ENCODE measurements at places on chromosomes 4 and X. TPM values are rescaled to one million over a fixed set of nuclear protein-coding genes. Genes with fewer than 3 reads are reported as not detected.

DNA sequence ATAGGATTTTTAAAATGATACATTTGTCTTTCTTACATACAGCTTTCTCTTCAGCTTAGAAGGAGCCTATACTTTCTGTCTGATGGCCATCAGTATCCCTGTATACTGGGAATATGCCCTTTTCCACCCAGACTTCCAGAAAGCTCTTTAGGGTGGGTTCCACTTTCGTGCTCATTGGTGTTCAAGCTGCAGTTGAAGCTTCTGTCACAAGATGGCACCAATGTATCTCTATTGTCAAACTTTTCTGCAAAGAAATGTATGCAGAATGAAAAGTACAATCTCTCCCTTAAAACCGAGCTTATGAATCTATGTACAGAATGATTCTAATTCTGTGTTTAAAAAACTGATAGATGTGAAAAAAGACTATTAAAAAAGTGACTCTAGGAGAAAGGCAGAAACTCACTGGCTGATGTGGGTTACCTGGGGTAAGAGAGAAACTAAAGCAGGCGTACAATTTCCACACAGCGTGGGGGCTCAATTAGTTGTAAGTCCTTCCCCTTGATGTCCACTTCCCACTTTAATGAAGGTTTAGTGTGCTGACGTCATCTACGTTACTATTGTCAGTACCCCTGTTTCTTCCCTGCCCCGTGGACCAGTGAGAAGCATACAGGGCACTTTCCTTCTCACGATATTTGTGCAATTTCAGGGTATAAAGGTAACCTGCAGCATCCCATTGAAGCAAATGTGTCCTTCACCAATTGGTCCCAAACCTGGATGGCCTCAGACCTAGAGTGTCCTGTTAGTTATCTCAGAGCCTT lies 57.3 kb upstream of the TCEAL2 start:
- DNase-seq, result peak; percentile 4

DNA sequence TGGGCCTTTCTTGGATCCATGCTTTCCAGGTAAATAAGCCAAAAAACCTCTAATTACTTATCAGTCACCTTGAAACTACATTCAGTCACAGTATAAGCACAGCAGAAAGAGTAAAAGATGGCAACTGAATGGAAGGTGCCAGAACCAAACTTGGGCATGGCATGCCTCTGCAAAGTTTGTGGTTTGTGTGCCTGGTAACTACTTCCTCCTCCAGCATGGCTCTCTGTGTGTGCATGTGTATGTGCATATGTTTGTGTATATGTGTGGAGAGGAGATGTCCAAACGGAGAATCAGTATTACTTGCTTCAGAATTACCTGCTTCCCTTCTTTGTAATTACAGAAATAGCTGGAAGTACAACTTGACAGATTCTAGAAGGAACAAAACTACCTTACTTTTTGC lies 67.5 kb downstream of the AGTR2 start:
- DNase-seq, result no peak

GRCh38 chr4:128572778-128573241 lies 236.7 kb upstream of the JADE1 start:
- no peak for DNase-seq

DNA sequence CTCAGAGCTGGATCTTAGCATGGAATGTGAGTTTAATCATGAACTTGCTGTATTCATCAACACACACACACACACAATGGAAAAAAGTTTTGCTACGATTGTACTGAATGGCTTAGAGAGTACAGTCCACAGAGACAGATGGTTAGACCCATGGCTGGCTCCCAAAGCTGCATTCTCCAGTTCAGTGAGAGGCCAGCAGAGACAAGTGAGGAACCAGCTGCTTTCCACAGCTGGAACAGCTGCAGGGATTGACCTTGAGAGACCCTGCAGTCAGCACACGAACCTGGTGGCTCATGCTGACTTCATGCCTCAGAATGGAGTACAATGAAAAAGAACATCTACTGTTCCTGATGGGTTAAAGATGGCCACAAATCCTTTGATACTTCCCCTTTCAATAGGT lies 94.5 kb downstream of the DHX15 start:
- no peak for DNase-seq

- no peak for DNase-seq
Measured at GRCh38 chr4:76681996-76682395, 215.9 kb downstream of the SOWAHB start.

Gene SOWAHD
- total RNA-seq, result 0.55 TPM

Gene ZCCHC12
- not detected for total RNA-seq

DNA sequence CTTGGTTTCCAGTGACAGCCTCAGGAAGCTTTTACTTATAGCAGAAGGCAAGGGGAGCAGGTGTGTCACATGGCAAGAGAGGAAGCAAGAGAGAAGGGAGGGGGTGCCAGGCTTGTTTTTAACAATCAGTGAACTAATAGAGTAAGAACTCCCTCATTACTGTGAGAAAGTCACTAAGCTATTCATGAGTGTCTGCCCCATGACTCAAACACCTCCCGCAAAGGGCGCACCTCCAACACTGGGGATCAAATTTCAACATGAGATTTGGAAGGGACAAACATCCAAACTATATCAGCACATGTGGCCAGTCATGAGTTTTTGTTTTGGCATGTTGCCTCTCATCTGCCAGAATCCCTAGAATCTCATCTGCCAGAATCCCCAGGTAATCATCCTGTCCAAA lies 183.5 kb upstream of the C1QTNF7 start:
- DNase-seq, result no peak

Gene CETN2
- 15.6 TPM for total RNA-seq

Gene SYNPO2
- total RNA-seq, result 0.15 TPM

DNA sequence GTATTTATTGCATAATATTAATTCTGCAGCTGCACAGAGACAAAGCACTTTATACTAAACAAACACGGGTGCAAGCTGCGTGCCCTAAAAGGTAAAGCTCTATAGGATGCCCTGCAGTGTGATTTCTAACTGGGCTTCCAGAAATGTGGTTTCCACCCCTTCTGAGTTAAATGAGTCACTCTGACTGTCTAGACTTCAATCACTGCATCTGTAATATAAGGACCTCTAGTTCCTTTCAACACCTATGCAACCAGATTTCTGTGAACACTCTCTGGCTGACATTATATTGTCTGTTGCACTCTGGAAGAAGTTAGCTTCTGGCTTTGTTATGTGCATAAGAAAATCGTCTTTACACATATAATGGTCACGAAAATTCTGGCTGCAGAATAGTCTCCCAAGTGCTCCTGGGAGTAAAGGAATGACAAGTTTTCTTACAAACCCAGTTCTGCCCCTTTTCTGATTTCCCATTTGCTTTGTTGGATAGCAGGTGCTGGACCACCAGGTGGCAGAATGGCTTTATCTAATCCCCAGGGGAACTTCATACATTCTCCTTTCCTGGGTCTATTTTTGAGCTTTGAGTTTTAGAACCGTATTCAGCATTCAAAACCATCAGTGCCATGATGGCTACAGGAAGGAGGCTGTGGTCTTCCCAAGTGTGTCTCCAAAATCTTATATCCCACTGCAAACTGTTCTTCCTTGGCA lies 842.2 kb downstream of the STIM2 start:
- DNase-seq, result peak; percentile 9

Gene DNAAF6
- total RNA-seq, result not detected

DNA sequence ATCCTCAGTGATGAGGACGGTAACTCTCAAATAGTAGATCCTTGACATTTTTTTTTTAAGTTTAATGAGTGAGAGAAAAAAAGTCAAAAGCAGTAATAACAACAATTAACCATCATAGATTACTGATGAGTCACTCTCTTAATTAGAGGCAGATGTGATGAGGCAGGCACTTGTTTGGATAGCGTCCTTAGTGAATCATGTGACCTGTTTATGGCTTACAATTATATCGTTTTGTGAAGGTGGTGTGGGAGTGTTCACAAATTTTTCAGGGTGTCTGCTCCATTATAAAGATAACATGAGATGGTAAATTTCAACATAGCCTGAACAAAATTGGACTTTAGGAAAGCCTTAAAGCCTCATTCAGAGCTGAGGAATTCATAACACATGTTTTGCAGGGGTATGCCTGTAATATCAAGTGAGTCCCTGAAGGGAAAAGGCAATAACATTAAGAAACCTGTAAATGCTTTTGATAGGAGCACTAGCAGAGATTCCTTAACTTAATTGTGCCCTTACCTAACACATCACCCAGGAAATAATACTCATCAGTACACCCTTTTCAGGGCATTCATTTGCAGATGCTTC lies 51.9 kb upstream of the XIAP start:
- DNase-seq, result no peak

GRCh38 chr4:165330666-165331065 lies 3.2 kb downstream of the MSMO1 start:
- no peak for DNase-seq

DNA sequence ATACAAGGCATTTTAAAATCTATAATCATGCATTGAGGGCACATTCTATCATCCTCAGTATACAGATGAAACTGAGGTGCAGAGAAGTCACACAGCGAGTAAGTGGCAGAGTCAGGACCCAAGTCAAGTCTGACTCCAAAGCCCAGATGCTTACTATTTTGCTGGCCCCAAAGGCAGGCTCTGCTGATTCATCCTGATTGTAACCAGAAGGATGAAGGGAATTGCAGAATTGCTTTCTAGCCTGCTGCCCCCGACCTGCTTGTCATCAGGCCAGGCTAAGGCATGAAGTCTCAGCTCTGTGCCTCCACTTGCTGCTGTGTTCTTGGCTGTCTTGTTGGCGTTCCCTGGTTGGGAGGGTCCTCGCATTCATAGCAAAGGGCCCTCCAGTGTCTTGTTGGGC lies 62.7 kb downstream of the SLC9A6 start:
- DNase-seq, result no peak

GRCh38 chr4:86615501-86615900 lies 21.4 kb downstream of the PTPN13 start:
- DNase-seq, result no peak

Gene DOK7
- 1.3 TPM for total RNA-seq

Gene RHOXF2
- total RNA-seq, result not detected

DNA sequence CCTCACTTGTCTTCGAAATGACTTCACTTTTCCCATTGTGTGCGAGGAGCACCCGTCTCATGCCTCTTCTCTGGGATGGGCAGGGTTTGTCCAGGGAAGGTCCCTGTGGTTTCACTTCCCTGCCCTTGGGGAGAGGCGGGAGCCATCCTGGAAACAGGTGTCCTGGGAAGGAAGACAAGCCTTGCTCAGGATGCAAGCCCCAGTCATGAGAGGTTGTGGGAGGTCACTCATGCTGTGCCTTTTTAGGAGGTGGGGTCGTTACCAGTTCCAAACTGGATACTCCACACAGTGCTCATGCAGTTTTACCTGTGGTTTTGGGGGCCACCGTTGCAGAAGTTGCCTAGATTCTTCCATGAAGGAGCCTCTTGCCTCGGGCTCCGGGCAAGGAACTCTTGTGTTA lies 3.8 kb downstream of the RGS12 start:
- DNase-seq, result no peak

Gene NAA11
- not detected for total RNA-seq

Gene ARHGAP6
- not detected for total RNA-seq

GRCh38 chr4:115883847-115884246 lies 770.4 kb upstream of the NDST4 start:
- no peak for DNase-seq

Gene IL21
- total RNA-seq, result not detected

- no peak for DNase-seq
Measured at GRCh38 chrX:106615041-106615440, 3.3 kb downstream of the RADX start.

DNA sequence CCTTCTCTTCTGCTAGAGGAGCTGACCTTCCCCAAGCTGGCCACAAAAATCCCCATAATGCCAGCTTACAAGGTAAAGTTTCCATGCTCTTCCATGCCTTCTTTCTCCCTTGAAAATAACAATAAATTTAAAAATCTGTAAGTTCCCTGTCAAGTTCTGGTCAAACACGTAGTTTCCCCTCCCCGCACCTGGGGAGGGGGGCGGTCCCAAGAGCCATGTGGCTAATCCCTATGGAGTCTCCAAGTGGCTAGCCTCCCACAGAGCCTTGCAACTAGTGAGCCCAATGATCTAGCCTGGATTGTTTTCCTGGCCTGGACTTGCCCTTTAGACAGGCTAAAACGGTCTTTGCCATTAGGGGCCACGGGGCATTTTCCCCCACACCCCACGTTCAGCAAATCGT lies 2.1 kb upstream of the NRK start:
- DNase-seq, result no peak

Gene PGAM4
- not detected for total RNA-seq

Gene RAI2
- not detected for total RNA-seq

Gene C4orf50
- total RNA-seq, result not detected

DNA sequence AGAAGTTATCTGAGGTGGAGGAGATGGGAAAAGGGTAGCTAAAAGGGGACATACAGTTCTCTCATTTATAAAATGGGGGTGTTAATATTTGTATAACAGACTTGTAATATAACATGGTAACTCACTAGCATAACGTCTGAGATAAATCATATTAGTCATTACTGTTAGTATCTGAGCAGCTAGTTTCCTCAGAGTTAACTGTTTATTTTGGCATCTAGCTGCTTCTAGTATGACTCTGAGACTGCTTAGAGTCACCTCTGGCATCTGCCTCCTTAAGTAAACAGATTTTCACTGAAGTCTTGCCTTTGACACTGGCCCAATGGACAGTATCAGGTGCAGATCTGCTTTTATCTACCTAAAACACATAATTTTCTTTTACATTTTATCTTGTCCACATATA lies 58.1 kb downstream of the SLC30A9 start:
- no peak for DNase-seq

Gene CXCL3
- total RNA-seq, result not detected

- DNase-seq, result no peak
Measured at GRCh38 chrX:2967998-2968909, 38.1 kb upstream of the ARSH start.

Gene CFP
- 4.2 TPM for total RNA-seq

GRCh38 chr4:173009129-173009823 lies 159.3 kb upstream of the GALNT7 start:
- DNase-seq, result no peak

Gene UGT2B10
- total RNA-seq, result not detected

- peak; percentile 18 for DNase-seq
Measured at GRCh38 chr4:93030670-93031069, 726.9 kb downstream of the GRID2 start.

GRCh38 chrX:129744861-129745321 lies 6.1 kb downstream of the XPNPEP2 start:
- no peak for DNase-seq

GRCh38 chr4:86837691-86838503 lies 11.3 kb downstream of the SLC10A6 start:
- no peak for DNase-seq

GRCh38 chr4:151049430-151049884 lies 34.4 kb upstream of the LRBA start:
- no peak for DNase-seq

GRCh38 chr4:125952631-125953030 lies 637.9 kb downstream of the FAT4 start:
- no peak for DNase-seq

GRCh38 chrX:120560405-120560841 lies 339 bp downstream of the CUL4B start:
- peak; percentile 36 for DNase-seq

- no peak for DNase-seq
Measured at GRCh38 chrX:43702660-43703059, 46.6 kb downstream of the MAOA start.

- DNase-seq, result no peak
Measured at GRCh38 chrX:15344106-15344505, 8.8 kb upstream of the PIGA start.

Gene PABPC1L2B
- not detected for total RNA-seq
